ENCODE measurements at places on chromosomes 2 and 18.

GRCh38 chr2:159620796-159621195 lies 4.4 kb upstream of the BAZ2B start:
- no peak for DNase-seq

GRCh38 chr2:121796239-121796638 lies 40.8 kb downstream of the TSN start:
- DNase-seq: no peak

DNA sequence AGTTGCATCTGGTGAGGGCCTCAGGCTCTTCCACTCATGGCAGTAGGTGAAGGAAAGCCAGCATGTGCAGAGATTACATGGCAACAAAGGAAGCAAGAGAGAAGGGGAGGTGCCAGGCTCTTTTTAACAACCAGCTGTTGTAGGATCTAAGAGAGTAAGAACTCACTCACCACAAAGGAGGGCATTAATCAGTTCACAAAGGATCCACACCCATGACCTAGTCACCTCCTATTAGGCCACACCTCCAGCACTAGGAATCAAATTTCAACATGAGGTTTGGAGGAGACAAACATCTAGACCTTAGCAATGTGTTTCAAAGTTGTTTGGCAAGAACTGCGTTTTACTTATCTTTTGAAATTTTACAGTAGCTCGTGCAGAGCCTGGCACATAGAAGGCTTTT lies 20.5 kb upstream of the REG3A start:
- no peak for DNase-seq

DNA sequence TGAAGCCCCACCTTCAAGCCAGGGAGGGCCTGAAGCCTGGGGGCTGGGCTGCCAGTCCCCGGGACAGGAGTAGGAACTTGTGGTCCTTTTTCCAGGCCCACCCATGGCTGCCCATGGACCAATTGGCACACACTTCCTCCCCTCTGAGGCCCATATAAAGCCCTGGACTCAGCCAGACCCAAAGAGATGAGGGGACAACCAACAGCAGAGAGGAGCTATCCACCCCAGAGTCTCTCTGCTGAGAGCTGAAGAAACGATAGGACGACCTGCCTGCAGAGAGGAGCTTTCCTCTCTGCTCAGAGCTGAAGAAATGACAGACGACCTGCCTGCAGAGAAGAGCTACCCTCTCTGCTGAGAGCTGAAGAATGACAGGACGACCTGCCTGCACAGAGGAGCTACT lies 43.8 kb upstream of the PEX13 start:
- DNase-seq: no peak

GRCh38 chr2:30355306-30355705 lies 91.7 kb upstream of the LCLAT1 start:
- no peak for DNase-seq

- DNase-seq: no peak
These were observed 38.2 kb upstream of the ACTR3 start for GRCh38 chr2:113851640-113852039.

DNA sequence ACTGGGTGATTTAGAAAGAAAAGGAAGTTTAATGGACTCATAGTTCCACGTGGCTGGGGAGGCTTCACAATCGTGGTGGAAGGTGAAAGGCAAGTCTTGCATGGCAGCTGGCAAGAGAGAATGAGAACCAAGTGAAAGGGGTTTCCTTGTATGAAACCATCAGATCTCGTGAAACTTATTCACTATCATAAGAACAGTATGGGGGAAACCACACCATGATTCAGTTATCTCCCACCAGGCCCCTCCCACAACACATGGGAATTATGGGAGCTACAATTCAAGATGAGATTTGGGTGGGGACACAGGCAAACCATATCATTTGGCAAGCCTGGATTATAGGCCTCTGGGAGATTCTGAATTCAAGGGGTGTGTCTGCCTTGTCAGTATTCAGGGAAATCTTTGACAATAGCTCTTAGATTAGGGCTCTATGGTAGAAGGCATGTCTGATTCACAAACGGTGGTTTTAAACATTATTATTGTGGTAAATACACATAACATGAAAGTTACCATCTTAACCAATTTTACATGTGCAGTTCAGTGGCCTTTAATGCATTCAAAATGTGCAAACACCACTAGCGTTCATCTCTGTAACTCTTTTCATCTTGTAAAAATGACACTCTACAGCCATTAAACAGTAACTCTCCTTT lies 15.3 kb upstream of the PLB1 start:
- DNase-seq: no peak

DNA sequence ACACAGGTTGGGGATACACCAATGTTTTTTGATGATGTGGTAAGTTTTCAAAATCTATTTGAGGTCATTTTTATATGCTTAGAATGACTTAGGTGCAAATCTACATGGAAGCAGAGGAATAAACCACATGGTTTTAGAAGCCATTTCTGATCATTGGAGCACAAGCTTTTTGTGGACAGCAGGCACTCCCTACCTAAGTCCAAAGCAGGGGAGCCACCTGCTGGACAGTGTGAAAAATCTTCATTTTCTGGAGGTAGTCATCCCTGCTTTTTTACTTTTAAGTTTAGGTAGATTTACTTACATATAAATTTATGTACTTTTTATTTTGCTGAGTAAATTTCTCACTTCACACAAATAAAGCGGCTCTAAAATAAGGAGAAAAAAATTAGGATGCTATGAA lies 323.2 kb downstream of the PLCL1 start:
- no peak for DNase-seq

DNA sequence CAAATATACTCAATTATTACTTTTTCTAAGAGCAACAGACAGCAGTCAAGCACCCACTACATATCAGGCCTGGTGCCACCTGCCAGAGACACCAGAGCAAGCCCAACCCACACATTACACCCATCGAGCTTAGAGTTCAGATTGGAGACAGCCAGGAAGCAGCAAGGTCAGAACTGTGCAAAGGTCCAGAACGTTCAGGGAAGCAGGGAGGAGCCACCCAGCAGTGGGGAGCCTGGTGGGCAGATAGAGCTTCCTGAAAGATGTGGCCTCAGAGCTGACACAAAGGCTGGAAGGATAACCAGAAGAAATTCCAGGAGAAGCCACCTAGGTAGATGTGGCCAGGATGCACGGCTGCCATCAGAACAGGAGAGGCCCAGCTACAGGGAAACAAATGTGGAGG lies 440.5 kb upstream of the ID2 start:
- no peak for DNase-seq

DNA sequence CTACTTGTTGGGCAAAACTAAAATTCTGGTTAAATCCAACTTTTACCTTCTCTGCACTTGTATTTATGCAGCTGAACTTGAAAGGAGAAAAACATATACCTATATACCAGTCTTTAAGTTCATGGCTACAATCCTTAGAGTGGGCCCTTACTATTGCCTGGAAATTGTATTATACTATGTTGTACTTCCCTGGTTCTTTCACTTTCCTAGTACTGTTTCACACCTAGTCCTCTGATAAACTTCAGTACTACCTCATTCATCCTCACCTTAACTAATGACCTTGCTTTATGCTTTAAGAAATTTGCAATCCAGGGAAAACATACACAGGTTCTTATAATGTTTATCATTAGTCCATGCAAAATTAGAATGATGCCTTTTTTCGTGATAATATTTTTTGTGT lies 103.8 kb downstream of the HAUS1 start:
- no peak for DNase-seq

DNA sequence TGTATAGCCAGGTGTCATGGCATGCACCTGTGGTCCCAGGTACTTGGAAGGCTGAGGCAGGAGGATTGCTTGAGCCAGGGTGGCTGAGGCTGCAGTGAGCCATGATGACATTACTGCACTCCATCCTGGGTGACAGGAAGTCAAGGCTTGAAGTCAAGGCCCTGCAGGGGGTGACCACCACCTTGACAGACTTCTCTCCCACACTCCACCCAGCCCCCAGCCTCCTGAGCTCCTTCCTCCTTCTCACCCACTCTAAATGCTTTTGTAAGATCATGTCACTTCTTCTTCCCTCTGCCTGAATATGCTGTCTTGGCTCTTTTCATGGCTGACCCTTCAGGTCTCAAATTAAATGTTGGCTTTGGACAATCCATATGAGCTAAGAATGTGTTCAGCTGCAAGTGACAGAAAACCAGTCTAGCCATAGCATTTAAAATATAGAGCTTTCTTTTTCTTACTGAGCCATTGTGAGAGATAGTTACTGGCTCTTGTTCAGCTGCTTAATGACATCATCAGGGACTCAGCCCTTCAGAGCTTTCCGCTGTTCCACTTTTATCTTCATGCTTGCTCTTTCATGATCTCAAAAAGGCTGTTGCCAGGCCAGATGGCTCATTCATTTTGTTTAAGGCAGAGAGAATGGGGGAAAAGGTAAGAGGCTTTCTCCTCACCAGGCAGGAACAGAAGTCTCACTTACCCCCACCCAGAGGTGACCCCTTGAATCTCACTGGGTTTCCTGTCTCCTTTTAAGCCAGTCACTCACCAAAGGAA lies 36.7 kb upstream of the TTC39C start:
- DNase-seq: no peak

GRCh38 chr2:69490486-69490885 lies 53.3 kb upstream of the NFU1 start:
- DNase-seq: no peak

- no peak for DNase-seq
These were observed 4.9 kb upstream of the PHLPP1 start for GRCh38 chr18:62710417-62710816.

- DNase-seq: no peak
These were observed 264.1 kb upstream of the THUMPD2 start for GRCh38 chr2:40043191-40043590.

- DNase-seq: no peak
These were observed 150.3 kb downstream of the SH3RF3 start for GRCh38 chr2:109279243-109279860.

DNA sequence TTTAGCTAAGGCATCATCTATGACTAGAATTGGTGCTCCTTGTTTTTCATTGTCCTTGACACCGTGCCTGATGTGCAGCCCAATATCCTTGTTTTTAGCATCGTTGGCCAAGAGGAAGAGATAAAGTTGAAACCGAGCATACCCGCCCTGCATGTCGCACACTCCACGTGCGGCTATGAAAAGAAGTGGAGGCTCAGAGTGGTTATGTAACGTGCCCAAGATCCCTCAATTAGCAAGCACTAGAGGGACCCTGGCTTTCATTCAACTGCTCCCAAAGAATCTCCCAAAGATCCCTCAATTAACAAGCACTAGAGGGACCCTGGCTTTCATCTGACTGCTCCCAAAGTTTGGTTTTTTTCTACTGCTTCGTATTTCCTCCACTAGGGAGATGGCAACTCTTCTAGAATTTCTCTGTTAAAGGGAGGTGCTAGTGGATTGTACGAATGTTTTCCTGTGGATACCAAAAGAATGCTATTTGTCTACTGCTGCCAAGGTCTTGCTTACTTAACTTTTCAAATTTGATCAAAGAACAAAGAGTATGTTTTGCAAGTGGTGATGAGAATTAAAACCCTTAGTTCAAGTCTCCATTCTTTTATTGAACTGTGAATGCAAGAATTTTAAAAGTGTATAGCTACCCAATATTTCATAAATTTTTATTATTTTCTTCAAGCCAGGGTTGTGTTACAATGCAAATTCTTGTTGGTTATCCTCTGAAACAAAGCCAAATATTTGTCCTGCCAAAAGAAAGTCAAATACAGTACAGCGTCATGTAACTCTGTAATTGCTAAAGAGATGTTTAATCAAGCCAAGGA lies 92.1 kb downstream of the AOX1 start:
- DNase-seq: no peak

DNA sequence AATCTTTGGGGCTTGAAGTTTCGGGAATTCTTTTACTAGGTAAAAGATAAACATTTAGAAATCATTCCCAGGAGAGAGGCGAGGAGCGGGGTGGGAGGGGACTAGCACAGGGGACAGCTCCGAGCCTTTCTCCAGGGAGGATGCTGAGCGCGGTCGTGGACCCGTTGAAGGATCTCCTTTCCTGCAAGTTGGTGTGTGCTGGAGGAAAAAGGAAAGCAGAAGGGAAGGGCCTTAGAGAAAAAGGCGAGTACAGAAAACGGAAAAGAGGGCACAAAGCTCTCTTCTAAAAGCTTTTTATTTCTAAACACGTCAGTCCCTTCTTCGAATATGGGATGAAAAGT lies 640 bp downstream of the SLC39A6 start:
- no peak for DNase-seq

- no peak for DNase-seq
These were observed 80.4 kb downstream of the CTAGE1 start for GRCh38 chr18:22337306-22337705.

DNA sequence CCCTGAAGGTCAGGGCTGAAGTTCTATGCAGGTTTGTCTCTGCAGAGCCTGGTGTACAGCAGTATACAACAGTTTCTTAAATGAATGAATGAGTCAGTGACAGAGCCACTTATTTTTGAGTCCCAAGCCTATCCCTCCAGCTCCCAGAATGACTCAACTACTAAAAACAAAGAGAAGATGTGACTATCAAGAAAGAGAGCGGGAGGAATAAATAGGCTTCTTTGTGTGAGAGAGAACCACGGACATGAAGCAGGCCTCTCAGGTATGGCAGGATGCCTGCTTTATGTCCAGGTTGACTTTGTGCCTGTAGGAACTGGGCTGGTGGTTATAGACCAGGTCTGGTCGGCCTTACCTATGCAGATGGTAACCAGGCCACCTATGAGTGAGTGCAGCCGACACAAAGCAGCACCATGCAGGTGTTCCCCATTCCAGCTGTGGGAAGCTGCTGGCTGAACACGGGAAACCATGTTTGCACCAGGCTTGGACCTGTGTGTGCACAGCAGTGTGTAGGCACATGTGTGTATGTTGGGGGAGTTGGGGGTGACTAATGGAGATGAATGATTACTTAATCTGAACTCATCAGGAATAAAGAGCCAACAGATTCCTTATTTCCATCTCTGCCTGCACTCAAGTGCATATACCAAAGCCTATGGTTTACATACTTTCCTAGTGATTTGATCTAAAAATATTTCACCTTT lies 171.0 kb downstream of the OSR1 start:
- DNase-seq: no peak

- no peak for DNase-seq
These were observed 35.1 kb downstream of the DCDC2C start for GRCh38 chr2:3738454-3738853.

GRCh38 chr2:12453731-12454130 lies 263.0 kb upstream of the TRIB2 start:
- no peak for DNase-seq

- DNase-seq: no peak
These were observed 420.5 kb downstream of the NRXN1 start for GRCh38 chr2:50611351-50611871.
